Myometrial cell (primary cell): ENCODE measurements at places on chromosomes 2 and 18. TPM values are rescaled to one million over a fixed set of nuclear protein-coding genes. Genes with fewer than 3 reads are reported as not detected.

BCS1L gene
- 43.8 and 50.2 TPM in 2 replicates for total RNA-seq

AUP1 gene
- 84.5 and 84.9 TPM in 2 replicates for total RNA-seq

TUBA3E gene
- not detected in 2 replicates for total RNA-seq

CRYBA2 gene
- not detected in 2 replicates for total RNA-seq

CNTNAP5 gene
- total RNA-seq: not detected in 2 replicates

IKZF2 gene
- 16.8 and 25.9 TPM in 2 replicates for total RNA-seq

PSMA8 gene
- total RNA-seq: not detected in 2 replicates

GCG gene
- not detected in 2 replicates for total RNA-seq

EPB41L3 gene
- total RNA-seq: not detected in 2 replicates

C2orf66 gene
- not detected in 2 replicates for total RNA-seq

PLA2R1 gene
- total RNA-seq: 5.1 and 5.5 TPM in 2 replicates

MYOM1 gene
- not detected in 2 replicates for total RNA-seq

LRATD1 gene
- 1.4 and 3.5 TPM in 2 replicates for total RNA-seq

ERFE gene
- 0.58 and 0.71 TPM in 2 replicates for total RNA-seq

SMYD5 gene
- total RNA-seq: 24.3 and 24.8 TPM in 2 replicates

AP1S3 gene
- total RNA-seq: 2.3 and 5.0 TPM in 2 replicates

STON1 gene
- 15.0 and 19.7 TPM in 2 replicates for total RNA-seq

POMC gene
- 4.1 and 4.3 TPM in 2 replicates for total RNA-seq
